ENCODE measurements at places on chromosomes 16 and 17. TPM values are rescaled to one million over a fixed set of nuclear protein-coding genes. Genes with fewer than 3 reads are reported as not detected.

DNA sequence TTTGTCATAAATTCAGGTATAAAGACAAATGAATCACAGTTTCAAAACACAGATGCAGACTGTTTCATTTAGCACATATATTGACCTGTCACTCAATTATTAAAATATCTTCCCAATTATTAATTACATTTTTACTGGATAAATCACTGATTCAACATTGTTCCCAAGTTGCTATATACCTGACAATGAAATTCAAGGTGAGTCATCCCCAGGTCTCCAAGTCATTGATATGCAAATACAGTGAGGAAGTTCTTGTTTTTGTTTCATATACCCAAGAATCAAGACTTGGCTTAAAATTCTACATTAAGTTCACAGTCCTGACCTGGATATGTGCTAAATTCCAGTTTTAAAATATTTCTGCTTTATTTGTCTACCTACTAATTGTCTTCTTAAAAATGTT is 599.3 kb upstream of the PSMD7 start:
- no peak for DNase-seq

DNA sequence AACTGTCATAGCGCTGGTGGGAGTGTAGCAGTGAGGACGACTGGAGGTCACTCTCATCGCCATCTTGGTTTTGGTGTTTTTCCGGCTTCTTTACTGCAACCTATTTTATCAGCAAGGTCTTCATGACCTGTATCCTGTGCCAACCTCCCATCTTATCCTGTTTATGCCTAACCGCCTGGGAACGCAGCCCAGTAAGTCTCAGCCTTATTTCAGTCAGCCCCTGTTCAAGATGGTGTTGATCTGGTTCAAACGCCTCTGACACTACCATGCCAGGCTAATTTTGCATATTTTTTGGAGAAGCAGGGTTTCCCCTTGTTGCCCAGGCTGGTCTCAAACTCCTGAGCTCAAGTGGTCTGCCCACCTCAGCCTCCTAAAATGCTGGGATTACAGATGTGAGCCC is 179.8 kb upstream of the HSBP1 start:
- DNase-seq = no peak

GRCh38 chr17:59892251-59892923 is 356 bp downstream of the TUBD1 start:
- no peak for DNase-seq

Gene KRTAP1-5
- not detected for total RNA-seq

DNA sequence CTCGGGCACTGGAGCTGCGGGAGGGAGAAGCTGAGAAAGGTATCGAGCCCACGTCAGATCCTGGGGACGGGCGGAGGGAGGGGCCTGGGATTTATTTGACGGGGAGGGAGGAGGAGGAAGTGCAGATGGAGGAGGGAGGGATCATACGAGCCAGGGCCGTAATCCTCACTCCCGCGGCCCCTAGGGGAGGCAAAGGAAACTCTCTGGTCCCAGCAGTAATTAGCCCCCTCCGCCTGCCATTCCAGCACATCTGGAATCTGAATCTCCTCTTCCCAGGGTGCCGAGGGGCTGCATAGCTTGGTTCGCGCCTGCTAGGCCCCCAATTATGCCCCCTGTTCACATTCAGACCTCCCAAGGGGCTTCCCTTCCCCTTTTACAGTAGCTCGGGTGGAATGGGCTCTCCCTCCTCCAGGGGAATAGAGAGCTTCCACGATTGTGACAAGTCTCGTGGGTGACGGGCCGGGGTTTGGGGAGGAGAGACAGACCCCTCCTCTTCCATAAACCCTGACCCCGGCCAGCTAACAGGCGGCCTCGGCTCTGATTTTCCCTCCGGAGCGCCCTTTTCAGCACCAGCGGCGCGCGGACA is at the start of gene SEZ6L2:
Gene SEZ6L2 (minus strand): TSS at position 35 of the 586 bp plus-strand sequence. CDS start 531 bp downstream, outside the sequence.
- no peak for DNase-seq
